SJSA1 (cell line): ENCODE measurements at places on chromosomes 3 and 15. TPM values are rescaled to one million over a fixed set of nuclear protein-coding genes. Genes with fewer than 3 reads are reported as not detected.

GRCh38 chr3:124938896-124939295, 4.3 kb upstream of the MUC13 start:
- no peak for DNase-seq

The SLC38A3 gene
- not detected in 2 replicates for total RNA-seq

The MB21D2 gene
- 18.0 and 22.5 TPM in 2 replicates for total RNA-seq

- no peak for DNase-seq
These were observed 37.0 kb downstream of the ABHD2 start for GRCh38 chr15:89125088-89125826.

The SERPINI2 gene
- not detected in 2 replicates for total RNA-seq

DNA sequence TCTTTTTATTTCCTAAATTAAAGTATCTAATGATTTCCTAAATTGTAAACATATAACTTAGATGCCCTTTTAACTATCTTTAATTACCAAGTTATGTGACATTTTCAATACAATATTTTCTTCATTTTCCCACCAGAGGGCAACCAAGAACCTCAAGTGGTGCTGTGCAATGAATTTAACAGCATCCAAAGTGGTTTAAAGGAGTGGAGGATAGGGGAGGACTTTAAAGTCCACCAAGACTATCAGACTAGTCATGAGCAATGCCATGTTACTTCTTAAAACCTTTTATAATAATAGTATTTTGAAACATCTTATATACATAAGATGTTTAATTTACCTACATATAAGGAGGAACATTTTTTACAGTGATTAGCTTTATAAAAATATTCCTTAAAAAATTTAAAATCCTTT, 74.4 kb downstream of the DLG1 start:
- no peak for DNase-seq

The ANKUB1 gene
- 0.31 TPM in 1 of 2 replicates, not detected in the other for total RNA-seq

The BCL2A1 gene
- 0.34 TPM in 1 of 2 replicates, not detected in the other for total RNA-seq

The FILIP1L gene
- 17.4 and 27.0 TPM in 2 replicates for total RNA-seq

The PYGO1 gene
- 5.9 and 9.9 TPM in 2 replicates for total RNA-seq
